ENCODE measurements at places on chromosomes 5 and 9.

GRCh38 chr9:16540743-16541613 lies 329.5 kb downstream of the BNC2 start:
- DNase-seq: no peak

DNA sequence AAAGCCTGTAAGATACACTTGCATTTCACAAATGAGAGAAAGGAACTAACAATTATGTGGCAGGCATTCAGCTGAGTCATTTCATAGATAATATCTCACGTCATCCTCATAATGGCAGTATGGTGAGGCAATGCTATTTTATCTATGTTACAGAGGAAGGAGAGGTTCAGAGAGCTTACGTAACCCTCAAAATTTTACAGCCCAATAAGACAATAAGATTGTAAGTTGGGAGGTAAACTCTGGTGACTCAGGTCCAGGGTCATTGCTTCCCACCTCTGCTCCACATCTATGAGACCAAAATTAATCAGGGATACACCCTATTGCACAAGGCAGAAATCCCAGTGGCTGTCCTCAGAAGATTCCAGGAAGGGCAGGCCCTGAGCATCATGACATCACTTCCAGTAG lies 309.7 kb downstream of the NSG2 start:
- DNase-seq: no peak

DNA sequence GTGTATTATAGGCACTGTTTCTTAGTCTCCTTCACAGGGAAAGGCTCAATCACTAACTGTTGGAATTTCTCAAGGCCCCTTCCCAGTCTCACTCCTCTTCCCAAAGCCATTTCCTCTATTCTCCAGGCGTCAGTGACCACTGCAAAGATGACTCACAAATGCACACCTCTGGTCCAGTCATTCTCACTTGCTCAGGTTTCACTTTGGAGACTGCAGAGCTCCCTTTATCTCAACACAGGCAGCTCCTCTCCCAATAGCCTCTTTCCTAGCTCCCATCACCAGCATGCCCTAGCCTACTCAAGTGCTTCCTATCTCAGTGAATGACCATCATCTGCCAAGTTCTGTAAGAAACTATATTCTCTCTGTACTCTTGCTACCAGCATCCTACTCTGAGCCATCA lies 323.6 kb downstream of the NTRK2 start:
- DNase-seq: no peak

DNA sequence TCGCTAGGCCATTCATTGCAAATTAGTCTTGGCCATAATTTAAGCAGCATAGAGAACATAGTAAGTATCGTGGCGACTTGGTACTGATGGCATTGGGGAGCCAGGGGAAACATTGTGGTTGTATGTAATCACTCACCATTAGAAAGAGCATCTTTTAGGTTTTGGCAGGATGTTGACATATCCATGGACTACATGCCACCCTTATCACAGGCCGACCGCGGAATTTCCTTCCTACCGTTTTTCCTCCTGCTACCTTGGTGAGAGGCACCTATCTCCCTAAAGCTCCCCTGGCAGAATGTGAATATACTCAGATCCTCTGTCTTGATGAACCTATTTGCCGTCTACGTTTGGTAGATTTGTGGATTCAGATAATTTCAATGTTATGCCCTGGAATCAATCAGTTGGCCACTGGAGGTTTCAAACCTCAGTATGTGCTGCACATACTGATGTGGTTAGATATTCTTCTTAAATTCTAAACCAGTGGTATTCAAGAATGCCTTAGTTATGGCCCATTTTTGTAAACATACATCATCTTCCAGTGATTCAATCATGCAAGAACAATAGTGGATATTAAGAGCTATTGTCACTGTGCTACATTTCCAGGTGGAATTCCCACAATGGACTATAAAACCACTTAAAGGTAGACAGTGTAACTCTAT lies 271.0 kb upstream of the HAPLN1 start:
- DNase-seq: no peak

DNA sequence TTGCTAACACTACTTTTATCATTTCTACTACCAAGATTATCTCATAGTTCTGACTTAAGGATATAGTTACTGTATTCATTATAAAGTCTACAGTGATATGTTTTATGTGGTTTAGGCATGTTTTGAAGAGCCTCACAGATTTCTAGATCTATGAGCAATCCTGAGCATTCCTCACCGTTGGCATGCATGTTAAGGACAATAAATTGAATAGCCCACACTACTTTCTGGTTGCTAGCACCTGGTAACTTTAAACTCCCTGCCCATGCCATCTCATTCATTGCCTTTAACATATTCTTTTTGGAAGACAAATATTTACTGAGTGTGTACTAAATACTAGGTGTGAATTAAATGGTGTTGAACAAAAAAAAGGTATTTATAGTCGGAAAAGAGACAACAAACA lies 868.1 kb upstream of the CDH9 start:
- DNase-seq: no peak

DNA sequence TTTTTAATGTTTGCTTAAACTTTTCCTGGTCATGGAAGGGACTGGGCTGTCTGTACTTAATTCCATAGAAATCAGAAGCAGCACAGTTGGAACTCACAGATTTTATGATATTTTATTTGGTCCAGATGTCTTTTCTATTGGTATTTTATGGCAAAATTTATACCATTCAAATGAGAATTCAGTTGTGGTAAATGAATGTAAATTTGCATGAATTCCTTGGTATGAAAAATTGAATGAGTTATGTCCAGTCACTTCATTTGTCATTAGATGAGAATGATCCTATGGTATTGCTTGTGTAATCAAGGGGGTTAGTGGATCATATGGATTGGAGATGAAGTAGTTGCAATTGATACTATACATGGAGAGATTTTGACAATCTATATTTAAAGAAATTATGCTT lies 188.0 kb downstream of the KDM4C start:
- DNase-seq: no peak

- DNase-seq: no peak
Observed at GRCh38 chr5:148146487-148146886, 21.9 kb upstream of the SPINK14 start.

DNA sequence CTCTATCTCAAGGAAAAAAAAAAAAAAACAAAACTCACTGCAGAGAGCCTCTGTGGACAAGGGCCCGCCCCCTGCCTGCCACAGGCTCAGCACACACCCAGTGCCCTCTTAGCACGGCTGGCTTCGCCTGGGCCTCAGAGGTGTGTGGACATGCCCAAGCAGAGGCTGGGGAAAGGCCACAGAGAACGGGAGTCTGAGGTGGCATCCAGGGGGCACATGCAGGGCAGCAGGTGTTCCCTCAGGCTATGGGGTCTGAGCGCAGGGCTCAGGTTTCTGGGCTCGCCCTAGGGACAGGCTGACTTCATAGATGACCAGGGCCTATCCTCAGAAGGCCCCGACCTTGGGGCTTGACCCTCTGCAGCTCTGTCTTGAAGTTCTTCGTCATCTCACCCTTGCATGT lies 138.7 kb downstream of the ZNF354C start:
- DNase-seq: no peak

DNA sequence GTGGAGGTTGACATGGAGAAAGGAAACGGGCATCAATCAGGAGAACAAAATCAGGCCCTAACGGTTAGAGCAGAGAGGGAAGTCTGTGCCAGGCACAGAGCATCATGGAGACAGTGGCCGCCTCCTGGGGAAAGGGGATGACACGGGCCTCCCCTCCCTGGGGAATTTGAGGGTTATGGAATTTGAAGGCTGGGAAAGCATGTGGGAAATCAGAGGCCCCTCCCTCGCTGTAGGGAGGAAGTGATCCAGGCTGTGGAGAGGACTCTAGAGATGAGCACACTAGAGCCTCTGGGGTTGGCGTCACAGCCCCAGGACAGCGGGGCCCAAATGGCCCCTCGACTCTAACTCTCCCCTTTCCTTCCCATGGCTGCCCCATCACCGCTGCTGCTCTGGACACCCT lies 36.7 kb downstream of the PROP1 start:
- no peak for DNase-seq

DNA sequence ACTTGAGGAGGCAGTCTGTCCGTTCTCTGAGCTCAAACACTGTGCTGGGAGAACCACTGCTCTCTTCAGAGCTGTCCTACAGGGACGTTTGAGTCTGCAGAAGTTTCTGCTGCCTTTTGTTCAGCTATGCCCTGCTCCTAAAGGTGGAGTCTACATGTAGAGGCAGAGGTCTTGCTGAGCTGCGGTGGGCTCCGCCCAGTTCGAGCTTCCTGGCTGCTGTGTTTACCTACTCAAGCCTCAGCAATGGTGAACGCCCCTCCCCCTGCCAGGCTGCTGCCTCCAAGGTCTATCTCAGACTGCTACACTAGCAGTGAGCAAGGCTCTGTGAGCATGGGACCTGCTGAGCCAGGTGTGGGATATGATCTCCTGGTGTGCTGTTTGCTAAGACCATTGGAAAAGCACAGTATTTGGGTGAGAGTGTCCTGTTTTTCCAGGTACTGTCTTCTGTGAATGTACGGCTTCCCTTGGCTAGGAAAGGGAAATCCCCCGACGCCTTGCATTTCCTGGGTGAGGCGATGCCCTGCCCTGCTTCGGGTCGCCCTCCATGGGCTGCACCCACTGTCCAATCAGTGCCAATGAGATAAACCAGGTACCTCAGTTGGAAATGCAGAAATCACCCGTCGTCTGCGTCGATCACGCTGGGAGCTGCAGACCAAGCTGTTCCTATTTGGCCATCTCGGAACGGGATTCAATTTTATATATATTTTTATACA lies 58.5 kb downstream of the CNTRL start:
- no peak for DNase-seq

- DNase-seq: no peak
Observed at GRCh38 chr5:69083412-69083811, 10.4 kb upstream of the SLC30A5 start.

DNA sequence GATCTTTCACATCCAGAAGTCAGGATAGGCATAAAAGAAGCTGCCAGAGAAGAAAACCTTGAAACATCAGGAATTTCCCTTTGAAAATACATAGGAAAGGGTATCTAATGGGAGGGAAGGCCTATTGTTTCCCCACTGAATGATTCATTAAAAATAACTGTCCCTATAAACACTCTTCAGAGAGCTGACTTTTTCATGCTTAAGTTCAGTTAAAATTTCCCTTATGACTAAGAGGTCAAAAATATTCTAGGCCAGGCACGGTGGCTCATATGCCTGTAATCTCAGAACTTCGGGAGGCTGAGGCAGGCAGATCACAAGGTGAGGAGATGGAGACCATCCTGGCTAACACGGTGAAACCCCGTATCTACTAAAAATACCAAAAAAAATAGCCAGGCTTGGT lies 499.5 kb downstream of the ENC1 start:
- DNase-seq: no peak

DNA sequence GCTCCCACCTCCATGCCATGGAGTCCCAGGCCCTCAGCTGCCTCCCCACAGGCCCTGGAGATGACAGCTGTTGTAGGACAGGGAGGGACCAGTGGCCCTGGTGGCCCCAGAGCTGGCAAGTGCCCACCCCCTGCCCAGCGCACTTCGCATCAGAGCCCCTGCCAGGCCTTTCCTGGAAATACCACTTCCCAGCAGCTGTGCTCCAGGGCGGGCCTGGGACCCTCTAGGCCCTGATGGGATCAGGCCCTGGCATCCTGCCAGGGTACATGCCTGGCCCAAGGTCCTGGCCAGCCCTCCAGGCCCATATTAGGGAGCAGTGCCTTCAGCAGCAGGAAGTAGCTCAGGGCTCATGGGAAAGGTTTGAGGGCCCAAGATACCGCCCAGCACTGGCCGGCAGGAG lies 2.5 kb downstream of the KCNT1 start:
- no peak for DNase-seq

DNA sequence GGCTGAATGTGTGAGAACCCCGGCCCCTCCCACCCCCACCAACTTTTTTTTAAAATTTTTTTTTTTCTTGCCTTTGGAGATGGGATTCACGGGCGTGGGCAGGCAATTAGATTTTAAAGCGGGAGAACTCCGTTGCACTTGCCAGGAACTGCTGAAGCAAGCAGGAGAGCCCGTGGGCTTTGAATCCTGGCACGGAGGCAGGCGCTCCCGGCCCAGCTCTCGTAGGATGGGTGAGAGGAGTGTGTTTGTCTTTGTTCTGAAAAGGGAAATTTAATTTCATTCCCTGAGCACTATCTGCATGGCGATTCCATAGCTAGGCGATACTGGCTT lies 54.3 kb upstream of the BOD1 start:
- no peak for DNase-seq

DNA sequence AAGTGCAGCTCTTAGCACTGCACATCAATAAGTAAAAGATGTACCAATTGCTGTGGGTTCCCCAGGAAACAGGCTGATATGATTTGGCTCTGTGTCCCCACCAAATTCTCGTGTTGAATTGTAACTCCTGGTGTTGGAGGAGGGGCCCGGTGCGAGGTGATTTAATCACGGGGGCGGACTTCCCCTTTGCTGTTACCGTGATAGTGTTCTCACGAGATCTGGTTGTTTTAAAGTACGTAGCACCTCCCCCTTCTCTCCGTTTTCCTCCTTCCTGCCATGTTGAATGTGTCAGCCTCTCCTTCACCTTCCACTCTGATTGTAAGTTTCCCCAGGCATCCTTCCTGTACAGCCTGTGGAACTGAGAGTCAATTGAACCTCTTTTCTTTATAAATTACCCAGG lies 93.2 kb upstream of the ACTBL2 start:
- no peak for DNase-seq

- DNase-seq: no peak
Observed at GRCh38 chr5:77262697-77263096, 52.2 kb downstream of the PDE8B start.

DNA sequence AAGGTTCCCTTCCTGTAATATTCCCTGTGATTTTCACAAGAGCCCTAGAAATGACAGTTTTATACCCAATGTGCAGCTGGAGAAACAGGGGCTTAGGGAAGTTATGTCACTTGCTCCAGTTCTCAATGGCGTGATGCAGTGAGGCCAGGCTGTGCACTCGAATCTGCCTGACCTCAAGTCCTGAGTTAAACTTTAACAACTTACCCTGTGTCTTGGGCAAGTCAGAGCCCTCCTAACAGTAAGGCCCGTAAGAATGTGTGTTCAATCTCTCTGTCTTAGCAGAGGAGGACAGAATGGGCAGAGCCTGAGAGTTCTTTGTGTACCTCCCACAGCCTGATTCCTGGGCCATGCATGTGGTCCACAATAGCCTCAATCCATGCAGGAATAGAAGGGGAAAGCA lies 181.1 kb downstream of the TRIM32 start:
- DNase-seq: no peak

GRCh38 chr5:40233268-40233667 lies 446.4 kb upstream of the PTGER4 start:
- DNase-seq: no peak

- no peak for DNase-seq
Observed at GRCh38 chr5:61675015-61675692, 343.1 kb downstream of the ZSWIM6 start.

DNA sequence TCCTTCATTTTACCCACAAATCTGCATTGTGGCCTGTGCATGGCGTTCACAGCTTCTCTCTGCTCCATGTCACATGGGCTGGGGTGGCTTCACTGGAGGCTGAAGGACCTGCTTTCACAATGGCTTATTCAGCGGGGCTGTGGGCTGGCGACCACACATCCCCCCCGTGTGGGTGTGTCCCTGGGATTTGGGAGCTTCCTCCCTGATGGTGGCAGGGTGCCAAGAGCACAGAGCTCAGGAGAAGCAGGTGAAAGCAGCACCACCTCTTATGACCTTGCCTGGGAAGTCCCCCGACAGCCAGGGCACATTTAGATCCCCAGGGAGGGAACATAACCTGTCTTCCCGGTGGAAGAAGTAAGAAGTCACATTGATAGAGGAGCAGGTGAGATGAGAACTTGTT lies 5.0 kb upstream of the MED10 start:
- DNase-seq: no peak
